ENCODE measurements at places on chromosomes 1 and 21.

DNA sequence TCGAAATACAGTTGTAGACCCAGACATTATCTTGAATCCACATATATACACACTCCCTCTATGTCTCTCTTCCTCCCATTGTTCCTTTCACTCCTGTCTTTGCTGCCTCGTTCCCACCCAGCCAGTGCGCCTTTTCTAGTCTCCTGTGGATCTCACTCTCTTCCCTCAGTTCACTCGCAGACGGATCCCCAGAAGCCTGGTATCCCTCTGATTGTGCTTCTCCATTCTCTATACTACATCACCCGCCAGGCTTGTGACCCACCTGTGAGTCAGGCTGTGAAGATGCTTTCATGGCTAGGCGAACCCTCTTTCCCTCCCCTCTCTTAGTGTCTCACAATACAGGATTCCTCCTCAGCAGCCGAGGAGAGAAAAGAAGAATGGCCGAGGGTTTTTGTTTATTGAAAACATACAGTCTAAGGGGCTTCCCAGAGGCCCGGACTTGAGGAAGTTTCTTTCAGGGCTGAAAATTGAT, 1.5 kb downstream of the HCN3 start:
- no peak for DNase-seq

DNA sequence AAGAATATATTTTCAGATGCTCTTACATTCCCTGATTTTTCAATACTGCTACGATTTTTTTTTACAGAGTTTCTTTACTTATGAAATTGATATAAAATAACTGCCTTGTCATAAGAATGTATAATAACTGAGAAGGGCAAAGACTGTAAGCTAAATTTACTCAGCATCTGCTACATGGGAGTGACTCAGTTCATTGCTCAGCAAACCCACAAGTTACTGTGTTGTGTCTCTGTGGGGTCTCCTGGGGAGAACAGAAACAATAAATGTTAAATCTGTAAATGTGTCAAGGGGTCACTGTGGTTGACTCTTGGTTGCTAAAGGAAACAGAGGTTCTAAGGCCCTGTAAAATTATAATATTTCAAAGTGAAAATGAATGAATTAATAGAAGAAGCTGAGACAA, 210.3 kb upstream of the CACYBP start:
- DNase-seq: peak; percentile 16

DNA sequence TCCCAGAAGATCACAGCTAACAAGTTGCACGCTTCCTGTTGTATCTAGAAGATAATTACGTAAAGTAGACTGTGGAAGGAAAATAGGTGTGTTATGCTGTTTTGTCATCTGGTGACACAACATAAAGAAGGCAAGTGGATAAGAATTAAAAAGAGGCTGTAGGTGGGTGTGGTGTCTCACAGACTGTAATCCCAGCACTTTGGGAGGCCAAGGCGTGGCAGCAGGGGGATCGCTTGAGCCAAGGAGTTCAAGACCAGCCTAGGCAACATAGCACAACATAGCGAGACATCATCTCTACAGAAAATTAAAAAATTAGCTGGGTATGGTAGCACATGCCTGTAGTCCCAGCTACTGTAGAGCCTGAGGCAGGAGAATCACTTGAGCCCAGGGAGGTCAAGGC, 17.9 kb upstream of the ZNF281 start:
- DNase-seq: no peak

- DNase-seq: no peak
Observed at GRCh38 chr1:41895552-41895951, 23.2 kb downstream of the HIVEP3 start.

- no peak for DNase-seq
Observed at GRCh38 chr21:35195232-35195631, 146.1 kb upstream of the RUNX1 start.
